ENCODE measurements at places on chromosomes 1 and 21.

GRCh38 chr1:43560286-43560685 is 29.6 kb downstream of the PTPRF start:
- no peak for DNase-seq

GRCh38 chr1:154578058-154578418 is 10.5 kb downstream of the CHRNB2 start:
- no peak for DNase-seq

DNA sequence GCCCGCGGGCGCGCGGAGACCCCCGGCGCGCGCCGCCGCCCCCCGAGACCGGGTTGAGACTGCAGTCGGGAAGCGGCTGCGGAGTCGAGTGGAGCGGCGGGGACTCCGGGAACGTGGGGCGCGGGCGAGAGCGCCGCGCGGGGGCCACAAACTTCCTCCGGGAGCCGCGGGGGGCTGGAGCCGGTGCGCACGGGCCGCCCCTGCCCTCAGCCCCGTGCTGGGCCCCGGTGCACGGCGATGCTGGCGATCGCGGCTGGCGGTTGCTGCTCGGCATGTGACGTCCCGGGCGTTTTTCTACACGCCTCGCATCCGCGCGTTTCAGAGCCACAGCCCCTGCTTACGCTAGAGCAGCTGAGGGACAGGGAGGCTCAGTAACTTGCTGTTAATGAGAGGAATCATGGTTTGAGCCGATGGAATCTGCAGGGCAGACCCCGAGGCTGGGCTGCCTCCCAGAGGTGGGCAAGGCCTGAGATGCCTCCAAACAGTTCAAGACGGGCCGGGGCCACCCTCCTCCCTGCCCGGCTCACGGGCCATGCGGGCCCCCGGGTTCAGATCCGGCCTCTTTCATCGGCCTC is 520 bp downstream of the TMEM201 start:
- DNase-seq = peak; percentile 17

- no peak for DNase-seq
Measured at GRCh38 chr1:231929311-231929710, 302.7 kb downstream of the DISC1 start.

DNA sequence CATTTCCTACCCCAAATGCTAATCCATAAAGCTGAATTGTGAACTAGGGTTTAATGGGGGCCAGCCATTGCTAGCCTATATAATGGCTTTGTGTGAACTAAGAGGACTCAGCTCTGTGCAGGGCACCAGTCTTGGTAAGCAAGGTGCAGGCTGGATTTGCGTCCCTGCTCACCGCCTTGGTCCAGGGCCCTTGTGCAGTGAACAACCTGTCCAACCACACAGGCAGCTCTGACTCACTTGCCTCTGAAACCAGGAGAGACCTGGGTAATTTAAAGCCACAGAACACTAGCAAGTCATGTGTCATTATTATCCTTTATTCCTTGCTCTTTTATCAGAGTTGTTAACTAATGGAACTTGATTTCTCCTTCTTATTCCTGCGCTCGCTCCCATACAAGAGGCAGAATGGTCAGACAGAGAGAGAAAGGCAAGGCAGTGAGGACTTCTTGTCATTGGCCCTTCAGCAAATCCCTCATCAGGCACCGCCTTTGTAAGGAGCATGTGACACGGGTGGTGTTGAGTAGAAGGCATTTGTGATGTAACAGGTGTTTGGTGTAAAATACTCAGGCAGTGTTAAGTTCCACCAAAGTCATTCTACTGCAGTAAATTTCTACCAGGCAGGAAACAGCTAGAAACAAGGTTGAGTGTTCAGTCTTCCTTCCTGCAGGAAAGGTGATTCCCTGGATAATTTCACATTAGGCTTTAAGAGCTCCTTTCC is 67.3 kb upstream of the OLIG2 start:
- no peak for DNase-seq

GRCh38 chr1:15033264-15033663 is 120.3 kb upstream of the TMEM51 start:
- no peak for DNase-seq

GRCh38 chr1:37186246-37186756 is 152.0 kb upstream of the GRIK3 start:
- DNase-seq = no peak

- no peak for DNase-seq
Measured at GRCh38 chr1:34911465-34911864, 18.0 kb downstream of the DLGAP3 start.

DNA sequence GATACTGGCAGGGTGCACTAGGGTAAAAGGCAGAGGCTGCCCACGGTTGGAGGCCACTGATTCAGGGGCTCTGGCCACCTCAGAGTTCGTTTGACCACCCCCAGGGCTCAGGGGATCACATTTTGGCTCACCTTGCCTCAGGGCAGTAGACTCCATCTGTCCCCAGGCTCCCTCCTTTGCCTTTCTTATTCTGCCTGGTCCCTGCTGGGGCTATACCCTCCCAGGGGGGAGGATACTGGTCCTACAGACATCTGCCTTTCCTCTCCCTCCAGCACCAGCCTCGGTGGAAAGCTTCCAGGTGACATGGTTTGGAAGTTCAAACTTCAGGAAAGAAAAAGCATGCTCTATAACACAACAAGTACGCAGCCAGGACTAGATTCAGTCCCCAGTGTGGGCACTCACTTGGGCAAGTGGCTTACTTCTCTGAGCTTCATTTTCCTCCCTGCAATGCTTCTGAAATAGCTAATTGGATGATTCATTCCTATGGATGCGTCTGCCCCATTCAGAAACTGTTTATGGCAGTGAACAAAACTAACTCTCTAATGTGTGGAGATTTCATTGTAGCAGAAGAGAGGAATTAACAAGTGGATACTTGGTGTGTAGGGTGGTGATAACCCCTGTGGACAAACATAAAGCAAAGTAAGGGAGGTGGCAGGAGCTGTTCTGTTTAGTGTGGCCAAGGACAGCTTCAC is 154.8 kb downstream of the TRABD2B start:
- no peak for DNase-seq

- no peak for DNase-seq
Measured at GRCh38 chr1:201690528-201690927, 138.4 kb upstream of the IPO9 start.

- DNase-seq = no peak
Measured at GRCh38 chr1:182752077-182752988, 37.2 kb upstream of the NPL start.

DNA sequence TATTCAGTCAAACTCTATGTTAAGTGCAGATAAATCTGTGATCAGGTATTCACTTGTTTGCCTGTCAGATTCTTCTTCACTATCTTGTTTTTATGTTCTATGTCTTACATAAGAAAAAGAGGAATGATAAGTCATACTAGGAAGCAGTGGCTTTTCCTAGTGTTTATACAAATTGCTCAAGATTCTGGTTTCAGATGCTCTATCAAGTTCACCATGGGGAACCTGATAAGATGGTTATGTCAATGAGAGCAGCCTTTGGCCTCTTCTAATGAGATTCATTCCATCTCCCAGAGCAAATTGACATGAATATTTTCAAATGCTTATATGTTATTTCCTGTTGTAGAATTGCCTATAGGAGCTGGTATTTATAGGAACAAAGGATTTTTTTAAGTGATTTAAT is 218.8 kb upstream of the TMPRSS15 start:
- DNase-seq = no peak

DNA sequence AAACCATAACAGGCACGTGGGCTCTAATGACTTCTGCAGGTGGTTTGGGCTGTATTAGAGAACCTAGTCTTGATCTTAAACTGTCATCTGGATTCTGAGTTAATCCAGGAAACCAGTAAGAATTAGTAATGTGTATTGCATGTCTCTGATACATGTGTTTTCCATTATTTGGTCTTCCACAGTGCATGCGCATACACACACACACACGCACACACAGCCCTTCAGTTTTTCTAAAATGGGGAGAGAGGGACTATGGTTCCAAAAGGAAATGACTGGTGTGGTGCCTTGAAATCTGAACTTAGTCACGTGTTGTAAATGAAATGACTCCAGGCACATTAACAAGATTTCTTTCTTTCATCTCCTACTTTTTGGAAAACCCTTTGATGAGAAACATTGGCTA is 67.6 kb downstream of the OLFML2B start:
- DNase-seq = no peak

- DNase-seq = no peak
Measured at GRCh38 chr21:38351961-38352521, 95.2 kb downstream of the KCNJ15 start.

GRCh38 chr1:162212713-162213112 is 143.2 kb downstream of the NOS1AP start:
- no peak for DNase-seq

GRCh38 chr1:5936621-5937372 is 55.4 kb downstream of the NPHP4 start:
- DNase-seq = no peak

DNA sequence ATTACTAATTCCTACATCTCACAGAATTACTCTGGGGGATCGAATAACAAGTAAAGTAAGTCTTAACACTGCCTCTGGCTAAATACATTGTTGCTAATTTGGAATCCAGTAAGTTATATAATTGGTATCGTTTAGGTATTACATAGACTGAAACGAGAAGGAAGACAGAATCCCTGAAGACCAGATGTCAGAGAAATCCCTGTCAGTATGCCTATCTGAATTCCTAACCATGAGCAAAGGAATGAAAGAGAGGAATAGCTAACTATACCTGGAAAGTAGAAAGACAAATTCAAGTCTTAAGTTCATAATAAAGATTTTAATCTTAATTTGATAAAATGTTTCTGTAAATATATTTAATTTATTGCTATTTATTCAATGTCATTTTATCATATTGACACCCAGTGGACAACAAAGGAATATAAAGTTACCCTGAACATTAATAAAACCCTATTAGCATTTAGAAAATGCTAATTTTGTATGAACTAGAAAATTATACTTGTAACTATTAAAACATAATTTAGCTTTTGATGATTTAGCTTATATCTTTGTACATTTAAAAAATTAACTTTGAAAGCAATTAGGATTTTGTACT is 11.4 kb downstream of the DEPDC1 start:
- no peak for DNase-seq
